Right ventricle myocardium superior (tissue), 1 donor: ENCODE measurements at places on chromosomes 5 and 9.

- no peak for DNase-seq
These were observed 30.5 kb downstream of the CNTFR start for GRCh38 chr9:34558919-34559623.

GRCh38 chr9:127090341-127090985, 32.0 kb downstream of the ANGPTL2 start:
- DNase-seq: no peak

DNA sequence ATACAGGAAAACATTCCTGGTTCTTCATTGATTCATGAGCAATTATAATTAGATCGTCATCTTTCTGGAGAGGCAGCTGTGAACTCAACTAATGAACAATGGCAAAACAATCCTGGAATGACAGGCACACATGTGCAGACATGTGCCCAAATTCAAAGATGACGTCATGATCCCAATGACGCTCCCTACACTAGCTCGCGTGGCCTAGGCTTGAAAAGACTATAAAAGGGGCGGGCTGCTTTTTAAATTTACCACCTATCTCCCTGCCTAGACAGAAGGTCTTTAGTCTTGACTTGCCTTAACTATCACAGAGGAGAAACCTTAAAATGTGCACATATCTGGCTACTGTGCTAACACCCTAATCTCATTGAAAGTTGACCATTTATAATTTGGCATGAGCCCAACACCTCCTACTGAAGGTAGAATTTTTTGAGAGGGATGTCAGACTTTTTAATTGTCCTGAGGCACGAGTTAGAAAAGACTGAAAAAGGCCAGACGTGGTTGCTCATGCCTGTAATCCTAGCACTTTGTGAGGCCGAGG, 88.2 kb downstream of the PRRT1B start:
- DNase-seq: no peak

- no peak for DNase-seq
These were observed 588.0 kb downstream of the PRELID2 start for GRCh38 chr5:145246961-145247744.

DNA sequence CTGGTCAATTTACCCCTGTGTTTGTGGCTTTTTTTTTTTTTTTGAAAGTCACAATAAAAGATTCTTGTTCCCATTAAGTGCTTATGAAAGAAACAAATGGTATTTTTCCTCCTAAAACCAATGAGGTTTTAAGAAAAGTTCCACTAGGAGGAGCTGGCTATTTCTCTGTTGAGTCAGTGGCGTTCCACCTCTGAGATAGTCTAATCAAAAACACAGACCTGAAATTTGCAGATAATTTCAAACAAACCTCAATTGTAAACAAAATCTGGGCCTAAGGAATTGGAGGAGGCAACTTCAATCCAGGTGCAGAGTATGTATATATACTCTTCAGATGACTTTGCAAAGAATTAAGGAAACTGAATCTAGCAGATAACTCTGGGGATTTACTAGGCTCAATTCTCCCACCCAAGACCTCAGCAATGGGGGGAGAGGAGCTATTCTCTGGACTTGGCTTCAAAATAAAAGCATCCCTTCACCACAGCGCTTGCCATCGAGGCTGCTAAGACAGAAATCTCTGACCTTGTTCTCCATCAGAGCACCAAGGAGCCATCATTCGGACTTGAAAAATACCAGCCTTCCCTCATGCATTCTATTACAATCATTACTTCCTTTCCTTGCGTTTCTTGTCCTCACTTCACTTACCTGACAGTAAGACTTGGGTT, 52.4 kb downstream of the FANCC start:
- DNase-seq: no peak
